Neural crest cell (in vitro differentiated cells): ENCODE measurements at places on chromosomes 6 and 20.

- DNase-seq, result no peak
These were observed 49.4 kb downstream of the PYGB start for GRCh38 chr20:25297141-25297905.

GRCh38 chr6:2899596-2899995 lies 3.5 kb downstream of the SERPINB9 start:
- DNase-seq, result no peak

GRCh38 chr6:15588971-15589634 lies 73.7 kb downstream of the DTNBP1 start:
- no peak for DNase-seq

DNA sequence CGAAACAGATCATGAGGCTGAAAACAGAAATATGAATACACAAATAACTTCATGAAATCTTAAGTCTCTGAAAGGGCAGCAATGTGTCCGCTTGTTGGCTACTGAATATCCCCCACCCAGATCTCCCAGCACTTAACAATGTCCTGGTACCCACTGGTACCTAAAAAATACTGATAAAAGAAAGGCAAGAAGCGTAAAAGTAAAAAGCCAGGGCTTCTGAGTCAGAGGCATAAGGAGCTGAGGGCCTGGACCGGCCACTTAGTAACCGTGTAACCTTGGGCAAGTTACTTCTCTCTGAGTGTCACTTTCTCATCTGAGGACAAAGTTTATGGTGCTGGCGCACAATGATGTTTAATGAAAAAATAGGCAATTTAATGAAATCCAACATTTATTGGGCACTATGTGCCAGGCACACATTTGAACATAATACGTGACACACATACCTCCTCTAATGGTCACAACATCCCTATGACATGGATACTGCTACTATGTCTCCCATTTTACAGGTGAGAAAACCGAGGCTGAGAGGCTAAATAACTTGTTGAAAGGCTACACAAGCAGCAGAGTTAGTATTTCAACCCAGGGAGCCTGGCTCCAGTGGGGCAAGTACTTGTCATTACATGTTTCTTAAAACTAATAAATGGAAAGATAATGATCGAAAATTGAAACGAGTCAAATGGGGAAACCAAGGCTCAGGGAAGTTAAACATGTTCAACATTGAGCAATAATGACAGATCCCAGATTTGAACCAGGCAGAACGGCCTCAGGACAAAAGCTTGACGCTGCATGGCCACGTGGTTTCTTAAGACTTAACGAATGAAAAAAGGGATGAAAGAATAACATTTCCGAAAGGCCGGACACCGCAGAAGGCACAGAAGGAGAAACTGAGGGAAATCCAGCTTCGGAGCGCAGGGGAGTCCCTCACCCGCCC lies 828 bp downstream of the TP53RK start:
- no peak for DNase-seq
